Prostate gland (tissue), 2 donors: ENCODE measurements at places on chromosomes 13 and 19. TPM values are rescaled to one million over a fixed set of nuclear protein-coding genes. Genes with fewer than 3 reads are reported as not detected.

GRCh38 chr19:1653300-1653628 is 849 bp upstream of the TCF3 start:
- H3K27me3 ChIP-seq = no peaks in the 10 kb centered on the region
- H3K36me3 ChIP-seq = no peaks in the 10 kb centered on the region
- peaks cover 8% of the 10 kb centered on the region for H3K4me1 ChIP-seq
- H3K4me3 ChIP-seq = peak overlapping the region; percentile 76

GRCh38 chr19:34244611-34245299 is 9.6 kb upstream of the GARRE1 start:
- no peak overlapping the region for H3K27ac ChIP-seq
- H3K4me1 ChIP-seq = no peaks in the 10 kb centered on the region
- no peaks in the 10 kb centered on the region for H3K36me3 ChIP-seq
- DNase-seq = no peak
- no peak overlapping the region for H3K4me3 ChIP-seq

- no peak overlapping the region for H3K4me3 ChIP-seq
- peak; percentile 72 for DNase-seq
- H3K36me3 ChIP-seq = no peaks in the 10 kb centered on the region
- H3K4me1 ChIP-seq = peaks cover 10% of the 10 kb centered on the region
- H3K27ac ChIP-seq = peak overlapping the region; percentile 87
These were observed 32.4 kb downstream of the RHPN2 start for GRCh38 chr19:33032218-33032781.

GRCh38 chr13:76882431-76882830 is 3.8 kb downstream of the KCTD12 start:
- H3K4me1 ChIP-seq = no peaks in the 10 kb centered on the region
- H3K27me3 ChIP-seq = peaks cover 3% of the 10 kb centered on the region
- H3K4me3 ChIP-seq = no peak overlapping the region
- no peaks in the 10 kb centered on the region for H3K36me3 ChIP-seq

DNA sequence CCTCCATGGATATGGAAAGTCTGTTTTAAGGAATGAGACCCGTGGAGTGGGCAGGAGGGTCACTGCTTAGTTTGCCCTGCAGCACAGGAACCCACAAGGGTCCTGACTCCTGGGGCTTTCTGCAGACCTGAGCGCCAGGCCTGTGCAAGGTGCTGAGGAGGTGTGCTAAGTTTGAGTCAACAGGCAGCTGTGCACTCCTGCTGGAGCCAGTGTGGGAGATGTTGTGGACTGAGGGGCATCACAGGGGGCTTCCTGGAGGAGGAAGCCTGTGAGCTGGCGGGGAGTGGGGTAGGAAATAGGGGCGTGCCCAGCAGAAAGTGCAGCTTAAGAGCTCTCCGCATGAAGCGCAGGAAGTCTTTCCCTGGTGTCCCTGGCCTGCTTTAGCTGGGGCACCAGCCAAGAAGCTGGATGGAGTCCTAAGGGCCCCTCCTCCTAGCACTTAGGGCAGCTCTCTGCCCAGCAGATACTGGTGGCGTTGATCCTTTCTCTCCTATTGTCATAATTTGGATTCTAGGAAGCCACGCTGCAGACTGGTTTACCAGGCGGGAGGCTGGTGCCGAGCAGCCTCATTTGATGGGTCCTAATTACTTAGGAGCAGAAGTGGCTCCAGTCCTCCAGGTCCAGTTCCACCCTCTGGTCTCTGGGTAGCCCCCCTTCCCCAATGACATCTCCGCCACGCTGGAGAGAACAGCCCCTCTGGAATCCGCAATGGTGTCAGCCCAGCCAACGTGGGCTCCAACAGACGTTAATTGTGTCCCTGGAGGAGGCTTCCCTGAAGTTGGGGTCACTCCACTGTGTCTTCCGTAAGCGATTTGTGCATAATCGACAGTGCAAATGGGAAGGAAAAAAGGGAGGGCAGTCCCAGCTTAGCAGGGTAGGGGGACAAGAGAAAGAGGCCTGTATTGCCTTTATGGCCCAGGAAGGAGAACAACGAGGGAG is 309.2 kb downstream of the ZNF536 start:
- H3K4me1 ChIP-seq = no peaks in the 10 kb centered on the region
- no peak for DNase-seq
- H3K4me3 ChIP-seq = no peak overlapping the region
- H3K27ac ChIP-seq = no peak overlapping the region

- no peaks in the 10 kb centered on the region for H3K27me3 ChIP-seq
- H3K4me3 ChIP-seq = no peak overlapping the region
- no peak overlapping the region for H3K27ac ChIP-seq
- DNase-seq = no peak
- no peaks in the 10 kb centered on the region for H3K4me1 ChIP-seq
These were observed 128.0 kb upstream of the VSTM2B start for GRCh38 chr19:29397748-29398147.

DNA sequence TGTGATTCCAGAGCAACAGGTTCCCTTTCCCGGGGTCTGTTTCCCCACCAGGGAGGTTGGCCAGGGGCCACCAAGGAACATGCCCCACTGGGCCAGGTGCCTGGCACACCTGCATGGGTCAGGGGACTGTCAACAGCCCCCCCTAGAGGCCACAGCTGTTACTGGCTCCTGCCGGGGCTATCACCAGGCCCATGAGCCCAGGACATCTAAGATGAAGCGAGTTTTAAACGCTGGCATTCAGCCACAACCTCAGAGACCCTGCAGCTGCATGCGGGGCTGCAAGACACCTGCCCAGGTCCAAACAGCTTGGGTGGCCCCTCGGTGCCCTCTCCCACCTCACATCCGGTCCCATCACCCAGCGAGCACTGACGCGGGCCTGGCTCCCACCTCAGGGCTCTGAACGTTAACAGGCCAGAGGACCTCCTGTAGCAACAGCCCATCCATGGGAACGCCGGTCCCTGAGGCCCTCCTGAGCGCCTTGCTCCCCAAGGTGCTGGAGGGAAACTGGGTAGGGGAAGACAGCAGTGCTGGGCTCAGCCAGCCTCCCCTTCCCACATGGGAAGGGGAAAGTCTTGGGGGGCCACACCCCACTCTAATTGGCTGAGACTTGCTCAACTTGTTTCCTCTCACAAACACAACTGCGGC is 12.0 kb downstream of the KHSRP start:
- H3K4me3 ChIP-seq = no peak overlapping the region
- peaks cover 16% of the 10 kb centered on the region for H3K36me3 ChIP-seq
- H3K4me1 ChIP-seq = no peaks in the 10 kb centered on the region
- H3K27me3 ChIP-seq = no peaks in the 10 kb centered on the region
- H3K27ac ChIP-seq = no peak overlapping the region

GRCh38 chr19:55650126-55650557 is 2.1 kb downstream of the CCDC106 start:
- H3K36me3 ChIP-seq = no peaks in the 10 kb centered on the region
- no peak overlapping the region for H3K27ac ChIP-seq
- H3K27me3 ChIP-seq = no peaks in the 10 kb centered on the region
- DNase-seq = no peak
- H3K4me1 ChIP-seq = peaks cover 10% of the 10 kb centered on the region
- no peak overlapping the region for H3K4me3 ChIP-seq

GRCh38 chr19:6828698-6829633 is 56.5 kb downstream of the VAV1 start:
- no peaks in the 10 kb centered on the region for H3K36me3 ChIP-seq
- H3K27ac ChIP-seq = no peak overlapping the region
- no peak for DNase-seq
- no peaks in the 10 kb centered on the region for H3K27me3 ChIP-seq
- H3K4me1 ChIP-seq = no peaks in the 10 kb centered on the region
- no peak overlapping the region for H3K4me3 ChIP-seq

- no peak overlapping the region for H3K4me3 ChIP-seq
- no peak for DNase-seq
- H3K4me1 ChIP-seq = no peaks in the 10 kb centered on the region
- H3K36me3 ChIP-seq = no peaks in the 10 kb centered on the region
- H3K27me3 ChIP-seq = no peaks in the 10 kb centered on the region
- no peak overlapping the region for H3K27ac ChIP-seq
These were observed 111.8 kb downstream of the ESD start for GRCh38 chr13:46685006-46685730.

DNA sequence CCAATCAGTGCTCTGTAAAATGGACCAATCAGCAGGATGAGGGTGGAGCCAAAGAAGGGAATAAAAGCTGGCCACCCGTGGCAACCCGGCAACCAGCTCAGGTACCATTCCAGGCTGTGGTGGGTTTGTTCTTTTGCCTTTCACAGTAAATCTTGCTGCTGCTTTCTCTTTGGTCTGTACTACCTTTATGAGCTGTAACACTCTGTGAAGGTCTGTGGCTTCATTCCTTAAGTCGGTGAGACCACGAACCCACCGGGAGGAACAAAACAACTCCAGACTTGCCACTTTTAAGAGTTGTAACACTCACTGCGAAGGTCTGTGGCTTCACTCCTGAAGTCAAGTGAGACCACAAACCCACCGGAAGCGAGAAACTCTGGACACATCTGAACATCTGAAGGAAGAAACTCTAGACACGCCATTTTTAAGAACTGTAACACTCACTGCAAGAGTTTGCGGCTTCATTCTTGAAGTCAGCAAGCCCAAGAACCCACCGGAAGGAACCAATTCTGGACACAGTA is 16.5 kb upstream of the SPACA6 start:
- DNase-seq = no peak
- no peak overlapping the region for H3K27ac ChIP-seq
- H3K36me3 ChIP-seq = no peaks in the 10 kb centered on the region
- no peak overlapping the region for H3K4me3 ChIP-seq
- H3K27me3 ChIP-seq = no peaks in the 10 kb centered on the region

GRCh38 chr13:109628251-109628699 is 158.1 kb downstream of the IRS2 start:
- no peaks in the 10 kb centered on the region for H3K27me3 ChIP-seq
- H3K4me1 ChIP-seq = no peaks in the 10 kb centered on the region
- no peaks in the 10 kb centered on the region for H3K36me3 ChIP-seq

DNA sequence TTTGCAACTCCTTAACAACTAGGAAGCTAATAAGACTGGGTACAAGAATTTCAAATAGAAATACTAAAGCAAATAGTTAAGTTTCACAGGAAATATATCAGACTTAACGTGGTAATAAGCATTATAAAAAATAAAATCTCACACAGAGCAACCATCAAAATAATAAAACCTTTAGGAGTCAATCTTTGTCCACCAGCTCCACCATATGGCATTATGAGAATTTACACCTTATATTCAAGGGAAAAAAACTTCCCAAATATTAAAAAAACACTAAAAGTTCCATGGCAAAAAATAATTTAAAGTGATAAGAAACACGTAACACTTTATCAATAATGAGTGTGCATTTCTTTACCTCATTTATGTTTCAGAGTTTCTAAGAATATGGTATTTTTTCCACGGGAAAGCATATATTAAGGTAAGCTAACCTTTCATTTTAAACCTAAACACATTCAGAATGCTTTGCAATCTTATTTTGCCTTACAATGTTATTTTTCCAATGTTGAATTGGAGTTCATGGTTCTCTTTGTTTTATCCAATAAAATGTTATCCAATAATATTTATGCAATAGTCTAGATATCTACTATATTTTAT is 423.2 kb upstream of the SGCG start:
- no peak overlapping the region for H3K27ac ChIP-seq
- no peak overlapping the region for H3K4me3 ChIP-seq
- H3K27me3 ChIP-seq = no peaks in the 10 kb centered on the region
- no peaks in the 10 kb centered on the region for H3K4me1 ChIP-seq
- H3K36me3 ChIP-seq = no peaks in the 10 kb centered on the region
- no peak for DNase-seq

- no peak overlapping the region for H3K27ac ChIP-seq
- H3K4me1 ChIP-seq = no peaks in the 10 kb centered on the region
- H3K27me3 ChIP-seq = no peaks in the 10 kb centered on the region
- no peak for DNase-seq
These were observed 263.4 kb downstream of the UQCRFS1 start for GRCh38 chr19:28949535-28949934.

GRCh38 chr19:50501186-50501567 is 9.8 kb downstream of the JOSD2 start:
- DNase-seq = no peak
- no peaks in the 10 kb centered on the region for H3K36me3 ChIP-seq
- no peaks in the 10 kb centered on the region for H3K4me1 ChIP-seq
- H3K4me3 ChIP-seq = no peak overlapping the region

DNA sequence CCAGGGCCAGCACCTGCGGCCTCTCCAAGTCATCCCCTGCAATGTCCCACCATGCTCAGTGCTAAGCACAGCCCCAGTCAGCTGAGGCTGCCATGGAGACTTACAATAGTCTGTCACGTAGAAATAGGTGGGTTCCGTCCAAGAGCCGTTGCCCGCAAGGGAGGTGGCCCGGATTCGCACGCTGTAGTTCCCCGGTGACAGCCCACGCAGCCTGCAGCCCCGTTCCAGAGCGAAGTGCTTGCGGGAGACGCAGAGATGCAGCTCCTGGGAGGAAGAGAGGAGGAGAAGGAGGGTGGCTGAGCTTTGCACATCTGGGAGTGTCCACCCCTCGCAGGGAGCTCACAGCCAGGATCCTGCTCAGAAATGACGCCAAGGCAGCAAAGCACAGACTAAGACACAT is 62.6 kb downstream of the ZNF557 start:
- no peaks in the 10 kb centered on the region for H3K4me1 ChIP-seq
- H3K27ac ChIP-seq = no peak overlapping the region
- no peak overlapping the region for H3K4me3 ChIP-seq
- no peaks in the 10 kb centered on the region for H3K27me3 ChIP-seq

DNA sequence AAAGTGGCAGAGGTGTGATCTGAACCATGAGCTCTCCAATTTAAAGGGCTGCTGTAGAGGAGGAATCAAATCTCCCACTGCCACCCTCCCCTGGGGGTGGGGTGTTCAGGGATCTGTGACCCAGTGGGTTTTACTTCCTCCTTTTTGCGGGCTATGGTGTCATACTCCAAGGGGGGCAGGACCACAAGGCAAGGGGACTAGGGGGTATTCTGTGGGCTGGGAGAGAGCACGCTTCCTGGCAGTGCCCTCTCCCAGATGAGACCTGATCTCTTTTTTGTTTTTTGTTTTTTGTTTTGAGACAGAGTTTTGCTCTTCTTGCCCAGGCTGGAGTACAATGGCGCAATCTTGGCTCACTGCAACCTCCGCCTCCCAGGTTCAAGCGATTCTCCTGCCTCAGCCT is 10.3 kb downstream of the PLD3 start:
- DNase-seq = no peak
- H3K4me3 ChIP-seq = no peak overlapping the region
- H3K27me3 ChIP-seq = no peaks in the 10 kb centered on the region
- no peak overlapping the region for H3K27ac ChIP-seq
- H3K36me3 ChIP-seq = no peaks in the 10 kb centered on the region

- peak; percentile 65 for DNase-seq
- no peaks in the 10 kb centered on the region for H3K27me3 ChIP-seq
- H3K4me1 ChIP-seq = no peaks in the 10 kb centered on the region
- no peak overlapping the region for H3K27ac ChIP-seq
These were observed 21.0 kb downstream of the ZNF114 start for GRCh38 chr19:48290771-48291488.

Gene KLK2
- 3,344 TPM for total RNA-seq

Gene TEX29
- not detected for total RNA-seq

Gene ALKBH6
- 49.0 TPM for total RNA-seq

Gene ZNF571
- total RNA-seq = 4.5 TPM

Gene MYCBP2
- 127 TPM for total RNA-seq

Gene ZNF536
- total RNA-seq = 1.1 TPM

Gene C5AR1
- 1.6 TPM for total RNA-seq

Gene PAN3
- total RNA-seq = 51.7 TPM

Gene GGN
- total RNA-seq = 7.4 TPM
